Activated T-helper 2 cell treated with anti-CD3 and anti-CD28 coated beads, Interferon-gamma antibody, Interleukin-2, Interleukin-4, amounts not matched to agents 10 μg/mL and 5 μg/mL and 100 μg/mL, durations not matched to agents 14 hours and 24 hours and 36 hours (primary cell): ENCODE measurements at places on chromosomes 3 and 15. TPM values are rescaled to one million over a fixed set of nuclear protein-coding genes. Genes with fewer than 3 reads are reported as not detected.

Gene CFAP100
- total RNA-seq: not detected in 2 replicates

Gene LYZL4
- not detected in 2 replicates for total RNA-seq

Gene ZDHHC3
- 38.0 and 40.3 TPM in 2 replicates for total RNA-seq

Gene PTPRG
- 5.1 and 5.3 TPM in 2 replicates for total RNA-seq

Gene CCDC39
- total RNA-seq: not detected in 2 replicates

Gene SERINC4
- 0.28 and 0.57 TPM in 2 replicates for total RNA-seq

Gene ZNF860
- 1.8 and 2.0 TPM in 2 replicates for total RNA-seq

Gene FEZF2
- not detected in 2 replicates for total RNA-seq

Gene DOCK3
- total RNA-seq: 1.1 and 1.4 TPM in 2 replicates
